Ovary (tissue), 10 donors: ENCODE measurements at places on chromosomes 5 and 9. TPM values are rescaled to one million over a fixed set of nuclear protein-coding genes. Genes with fewer than 3 reads are reported as not detected.

GRCh38 chr5:177313561-177314259 lies 2.0 kb upstream of the MXD3 start:
- no peak for DNase-seq
- H3K27ac ChIP-seq, result no peak overlapping the region
- no peaks in the 10 kb centered on the region for H3K27me3 ChIP-seq
- H3K4me3 ChIP-seq, result no peak overlapping the region

DNA sequence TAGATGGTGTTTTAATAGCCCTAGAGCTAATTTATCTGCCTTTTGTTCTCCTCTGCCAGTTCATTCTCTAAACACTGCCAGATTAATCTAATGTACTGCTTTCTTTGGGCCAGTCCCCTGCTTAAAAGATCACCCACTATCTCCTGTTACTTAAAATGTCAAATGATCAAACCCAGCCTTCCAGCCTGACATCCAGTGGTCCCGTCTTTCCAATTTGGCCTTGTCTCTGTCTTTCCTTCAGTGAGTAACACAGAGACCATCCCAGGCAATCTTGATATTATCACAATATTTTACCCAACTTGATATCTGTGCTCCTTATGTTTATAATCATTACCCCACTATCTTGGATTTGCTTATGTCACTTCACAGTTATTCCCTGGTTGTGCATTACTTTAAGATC lies 12.0 kb downstream of the PRR16 start:
- no peaks in the 10 kb centered on the region for H3K27me3 ChIP-seq
- DNase-seq, result no peak
- no peak overlapping the region for H3K4me3 ChIP-seq
- no peak overlapping the region for H3K27ac ChIP-seq
- H3K36me3 ChIP-seq, result no peaks in the 10 kb centered on the region

DNA sequence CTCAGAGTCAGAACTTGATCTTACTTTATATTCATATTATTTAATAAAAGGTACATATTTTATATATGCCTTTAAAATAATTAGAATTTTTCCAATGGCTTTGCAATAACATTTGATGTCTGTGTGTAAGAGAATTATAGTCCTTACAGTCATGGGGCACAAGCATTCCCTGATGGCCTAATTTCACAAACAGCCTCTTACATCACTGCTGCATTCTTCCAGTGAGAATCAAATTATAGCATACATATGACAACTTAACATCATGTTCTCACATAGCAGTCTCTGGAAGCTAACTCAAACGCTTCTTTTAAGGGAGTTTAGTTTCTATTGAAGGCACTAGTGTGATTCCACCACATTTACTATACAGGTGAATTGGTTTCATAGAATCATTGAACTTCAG lies 15.3 kb upstream of the PRUNE2 start:
- DNase-seq, result no peak
- H3K4me3 ChIP-seq, result no peak overlapping the region
- no peak overlapping the region for H3K27ac ChIP-seq
- no peaks in the 10 kb centered on the region for H3K4me1 ChIP-seq
- H3K27me3 ChIP-seq, result no peaks in the 10 kb centered on the region

SVEP1 gene
- 20.0 TPM for total RNA-seq

DNA sequence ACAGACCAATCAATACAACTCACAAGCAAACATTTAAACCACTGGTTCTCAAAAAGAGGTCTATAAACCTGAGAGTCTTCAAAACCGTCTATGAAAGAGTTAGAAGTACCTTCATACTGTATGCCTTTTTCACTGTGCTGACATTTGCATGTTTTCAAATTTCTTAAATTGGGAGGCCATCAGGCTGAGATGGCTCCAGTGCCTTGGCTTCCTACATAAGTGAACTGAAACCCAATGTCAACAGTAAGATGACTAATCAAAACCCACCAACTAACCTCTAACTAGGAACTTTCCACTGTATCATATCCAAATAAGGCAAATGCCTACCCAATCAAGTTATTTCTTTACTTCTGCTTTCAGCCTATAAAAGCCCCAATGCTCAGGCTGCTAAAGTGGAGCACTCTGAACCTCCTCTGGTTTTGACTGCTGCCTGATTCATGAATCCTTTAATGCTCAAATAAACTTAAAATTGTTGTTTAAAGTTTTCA lies 35.1 kb downstream of the FAM13B start:
- H3K27me3 ChIP-seq, result no peaks in the 10 kb centered on the region
- peaks cover 15% of the 10 kb centered on the region for H3K4me1 ChIP-seq
- no peak overlapping the region for H3K27ac ChIP-seq
- no peak overlapping the region for H3K4me3 ChIP-seq
- no peak for DNase-seq

DNA sequence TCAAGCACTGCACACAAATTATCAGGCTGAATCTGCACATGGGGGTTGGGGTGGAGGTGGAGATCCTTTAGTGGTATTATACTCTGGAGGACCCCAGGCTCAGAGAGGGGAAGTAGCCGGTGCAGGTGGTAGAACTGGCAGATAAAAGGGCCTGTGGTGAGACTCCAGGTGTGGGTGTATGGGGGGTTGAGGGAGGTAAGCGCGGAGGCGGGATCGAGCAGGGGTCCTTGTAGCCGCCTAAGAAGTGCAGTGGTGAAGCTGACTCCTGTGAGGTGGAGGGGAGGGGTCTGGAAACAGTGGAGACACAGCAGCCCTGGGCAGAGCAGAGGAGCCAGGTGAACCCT lies 841 bp downstream of the ACSL6 start:
- H3K36me3 ChIP-seq, result no peaks in the 10 kb centered on the region
- DNase-seq, result no peak
- no peak overlapping the region for H3K27ac ChIP-seq
- H3K27me3 ChIP-seq, result no peaks in the 10 kb centered on the region
- H3K4me3 ChIP-seq, result no peak overlapping the region
- H3K4me1 ChIP-seq, result peaks cover 7% of the 10 kb centered on the region

- H3K27me3 ChIP-seq, result no peaks in the 10 kb centered on the region
- DNase-seq, result no peak
- no peak overlapping the region for H3K4me3 ChIP-seq
Observed at GRCh38 chr9:33032292-33032691, 7.2 kb downstream of the DNAJA1 start.

- DNase-seq, result no peak
- H3K36me3 ChIP-seq, result no peaks in the 10 kb centered on the region
- no peak overlapping the region for H3K4me3 ChIP-seq
- peaks cover 10% of the 10 kb centered on the region for H3K4me1 ChIP-seq
Observed at GRCh38 chr9:87562062-87562461, 64.4 kb downstream of the DAPK1 start.

- peaks cover 2% of the 10 kb centered on the region for H3K4me1 ChIP-seq
- no peaks in the 10 kb centered on the region for H3K27me3 ChIP-seq
- no peak overlapping the region for H3K4me3 ChIP-seq
Observed at GRCh38 chr5:176916337-176916736, 17.2 kb upstream of the HK3 start.

MARCOL gene
- 0.72 TPM for total RNA-seq

DNA sequence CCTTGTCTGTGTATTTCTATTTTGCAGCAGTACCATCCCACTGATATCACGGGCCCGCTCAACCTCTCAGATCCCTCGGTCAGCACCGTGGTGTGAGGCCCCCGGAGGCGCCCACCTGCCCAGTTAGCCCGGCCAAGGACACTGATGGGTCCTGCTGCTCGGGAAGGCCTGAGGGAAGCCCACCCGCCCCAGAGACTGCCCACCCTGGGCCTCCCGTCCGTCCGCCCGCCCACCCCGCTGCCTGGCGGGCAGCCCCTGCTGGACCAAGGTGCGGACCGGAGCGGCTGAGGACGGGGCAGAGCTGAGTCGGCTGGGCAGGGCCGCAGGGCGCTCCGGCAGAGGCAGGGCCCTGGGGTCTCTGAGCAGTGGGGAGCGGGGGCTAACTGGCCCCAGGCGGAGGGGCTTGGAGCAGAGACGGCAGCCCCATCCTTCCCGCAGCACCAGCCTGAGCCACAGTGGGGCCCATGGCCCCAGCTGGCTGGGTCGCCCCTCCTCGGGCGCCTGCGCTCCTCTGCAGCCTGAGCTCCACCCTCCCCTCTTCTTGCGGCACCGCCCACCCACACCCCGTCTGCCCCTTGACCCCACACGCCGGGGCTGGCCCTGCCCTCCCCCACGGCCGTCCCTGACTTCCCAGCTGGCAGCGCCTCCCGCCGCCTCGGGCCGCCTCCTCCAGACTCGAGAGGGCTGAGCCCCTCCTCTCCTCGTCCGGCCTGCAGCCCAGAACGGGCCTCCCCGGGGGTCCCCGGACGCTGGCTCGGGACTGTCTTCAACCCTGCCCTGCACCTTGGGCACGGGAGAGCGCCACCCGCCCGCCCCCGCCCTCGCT lies 1.9 kb downstream of the LRRC26 start:
- H3K27me3 ChIP-seq, result peaks cover 28% of the 10 kb centered on the region
- no peaks in the 10 kb centered on the region for H3K36me3 ChIP-seq
- H3K27ac ChIP-seq, result no peak overlapping the region
- H3K4me1 ChIP-seq, result peaks cover 14% of the 10 kb centered on the region

DNA sequence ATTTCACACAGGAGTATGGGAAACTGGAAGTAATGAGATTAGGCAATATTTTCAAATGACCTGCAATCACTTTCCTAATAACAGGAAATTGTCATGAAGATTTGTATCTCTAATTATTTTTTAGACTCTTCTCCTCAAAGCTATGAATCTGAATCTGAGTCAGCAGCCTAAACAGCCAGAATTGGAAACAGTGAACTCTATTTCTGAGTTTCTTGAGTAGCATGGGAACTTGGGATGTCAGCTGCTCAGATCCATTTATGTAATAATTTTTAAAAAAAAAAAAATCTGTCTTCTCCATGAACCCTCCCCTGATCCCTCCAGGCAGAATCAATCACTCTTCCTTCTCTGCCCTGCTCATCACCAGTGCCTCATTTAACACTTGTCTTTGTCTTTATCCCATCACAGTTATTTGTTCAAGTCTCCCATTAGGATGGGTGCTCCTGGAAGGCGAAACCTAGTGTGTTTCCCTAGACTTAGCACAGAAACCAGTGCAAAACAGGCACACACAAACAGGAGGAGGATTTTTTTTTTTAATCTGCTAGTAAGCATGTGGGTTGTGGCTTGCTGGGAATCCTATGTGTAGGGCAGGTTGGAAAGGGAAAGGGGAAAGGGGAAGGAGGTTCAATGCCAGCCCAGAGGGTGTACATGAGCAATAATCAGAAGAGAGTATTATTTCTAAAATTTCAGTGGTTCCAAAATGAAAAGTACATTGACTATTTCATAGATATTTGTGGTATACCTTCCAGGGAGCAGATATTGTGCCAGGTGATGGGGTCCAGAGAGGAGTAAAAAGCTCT lies 186.8 kb downstream of the TTLL11 start:
- H3K4me3 ChIP-seq, result no peak overlapping the region
- H3K27me3 ChIP-seq, result no peaks in the 10 kb centered on the region
- no peak for DNase-seq
- no peaks in the 10 kb centered on the region for H3K36me3 ChIP-seq
